Aorta (tissue), 5 donors: ENCODE measurements at places on chromosomes 3 and 15. TPM values are rescaled to one million over a fixed set of nuclear protein-coding genes. Genes with fewer than 3 reads are reported as not detected.

DNA sequence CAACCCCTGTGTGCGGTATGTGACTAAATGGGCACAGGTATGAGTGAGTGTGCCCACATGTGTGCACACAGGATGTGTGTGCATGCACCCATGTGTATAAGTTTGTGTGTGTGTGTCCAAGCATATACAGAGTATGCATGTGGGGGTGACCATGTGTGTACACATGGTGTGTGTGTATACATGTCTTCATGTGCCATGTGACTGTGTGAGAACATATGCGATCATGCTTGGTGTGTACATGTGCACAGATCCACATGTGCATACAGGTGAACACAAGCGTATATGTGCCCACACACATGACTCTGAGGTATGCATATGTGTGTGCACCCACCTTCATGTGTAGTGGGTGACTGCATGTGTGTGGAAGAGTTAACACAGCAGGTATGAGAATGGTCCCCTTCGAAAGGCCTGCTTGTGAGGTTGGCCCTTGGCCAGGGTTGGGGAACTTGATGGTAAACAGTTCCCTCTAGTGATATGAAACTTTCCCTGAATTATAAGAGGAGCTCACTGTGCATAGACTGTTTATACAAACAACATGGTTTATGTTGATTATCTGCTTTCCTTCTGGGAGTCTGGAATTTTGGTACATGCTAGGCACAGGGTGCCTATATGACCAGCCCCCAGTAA is 10.3 kb downstream of the PFKFB4 start:
- DNase-seq, result no peak
- H3K36me3 ChIP-seq, result no peaks in the 10 kb centered on the region
- H3K4me1 ChIP-seq, result no peaks in the 10 kb centered on the region
- H3K27me3 ChIP-seq, result no peaks in the 10 kb centered on the region

DNA sequence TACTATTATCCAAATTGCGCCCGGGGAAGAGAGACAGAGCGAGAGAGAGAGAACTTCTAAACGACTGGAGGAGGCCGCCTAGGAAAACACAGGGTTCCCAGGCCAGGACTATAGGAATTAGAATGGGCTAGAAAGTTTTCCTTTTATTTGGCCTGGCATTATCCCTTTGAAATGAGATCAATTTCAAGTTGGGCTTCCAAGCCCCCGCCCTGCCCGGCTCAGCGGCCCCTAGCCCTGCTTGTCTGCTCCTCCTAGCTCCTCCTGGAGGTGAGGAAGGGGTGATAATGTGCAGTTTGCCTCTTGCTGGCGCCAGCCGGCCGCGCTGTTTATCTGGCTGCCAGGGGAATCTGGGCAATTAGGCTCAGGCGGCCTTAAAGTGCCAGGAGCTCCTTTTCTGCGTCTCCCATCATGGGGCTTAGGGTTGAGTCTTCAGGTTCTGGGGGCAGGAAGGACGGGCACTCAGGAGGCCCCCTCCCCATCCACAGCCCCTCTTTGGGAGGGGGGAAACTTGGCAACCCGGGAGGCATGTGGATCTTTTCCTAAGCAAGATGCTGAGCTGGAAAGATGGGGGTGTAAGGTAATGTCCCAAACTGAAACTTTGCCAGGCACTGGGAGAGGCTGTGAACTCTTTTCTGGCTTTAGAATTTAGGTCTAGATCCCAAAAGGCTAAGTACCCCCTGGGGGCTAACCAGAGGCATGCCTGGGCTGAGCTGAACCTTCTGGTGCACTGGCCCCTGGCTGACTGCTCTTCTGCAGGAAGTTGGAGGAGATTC is 5.5 kb downstream of the SMAD6 start:
- H3K4me1 ChIP-seq, result no peaks in the 10 kb centered on the region
- H3K27ac ChIP-seq, result peak overlapping the region; percentile 56
- no peak overlapping the region for H3K4me3 ChIP-seq
- no peaks in the 10 kb centered on the region for H3K36me3 ChIP-seq
- no peaks in the 10 kb centered on the region for H3K27me3 ChIP-seq
- peak; percentile 70 for DNase-seq

GRCh38 chr3:184977796-184978195 is 165.8 kb downstream of the VPS8 start:
- H3K27me3 ChIP-seq, result no peaks in the 10 kb centered on the region
- H3K27ac ChIP-seq, result no peak overlapping the region
- H3K4me1 ChIP-seq, result no peaks in the 10 kb centered on the region
- H3K36me3 ChIP-seq, result peaks cover 5% of the 10 kb centered on the region
- H3K4me3 ChIP-seq, result no peak overlapping the region
- no peak for DNase-seq

DNA sequence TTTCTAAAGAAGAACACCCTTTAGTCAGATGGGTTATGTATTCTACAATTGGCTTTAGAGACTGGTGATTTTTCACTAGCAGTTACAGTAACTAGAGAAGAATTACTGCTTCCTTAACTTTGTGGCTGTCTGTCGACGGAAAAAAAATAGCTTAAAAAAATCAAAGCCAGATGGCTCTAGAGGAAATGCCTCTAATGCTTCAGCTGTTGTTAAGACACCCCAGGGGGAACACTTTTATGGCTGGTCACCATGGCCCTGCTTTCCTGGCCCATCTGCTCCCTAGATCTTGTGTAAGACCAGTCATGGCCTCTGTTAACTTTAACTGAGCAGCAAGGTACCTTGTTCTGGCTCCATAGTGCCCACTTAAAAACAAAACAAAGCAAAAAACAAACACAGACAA is 198.6 kb upstream of the PLSCR5 start:
- H3K27ac ChIP-seq, result no peak overlapping the region
- no peaks in the 10 kb centered on the region for H3K36me3 ChIP-seq
- no peak overlapping the region for H3K4me3 ChIP-seq

DNA sequence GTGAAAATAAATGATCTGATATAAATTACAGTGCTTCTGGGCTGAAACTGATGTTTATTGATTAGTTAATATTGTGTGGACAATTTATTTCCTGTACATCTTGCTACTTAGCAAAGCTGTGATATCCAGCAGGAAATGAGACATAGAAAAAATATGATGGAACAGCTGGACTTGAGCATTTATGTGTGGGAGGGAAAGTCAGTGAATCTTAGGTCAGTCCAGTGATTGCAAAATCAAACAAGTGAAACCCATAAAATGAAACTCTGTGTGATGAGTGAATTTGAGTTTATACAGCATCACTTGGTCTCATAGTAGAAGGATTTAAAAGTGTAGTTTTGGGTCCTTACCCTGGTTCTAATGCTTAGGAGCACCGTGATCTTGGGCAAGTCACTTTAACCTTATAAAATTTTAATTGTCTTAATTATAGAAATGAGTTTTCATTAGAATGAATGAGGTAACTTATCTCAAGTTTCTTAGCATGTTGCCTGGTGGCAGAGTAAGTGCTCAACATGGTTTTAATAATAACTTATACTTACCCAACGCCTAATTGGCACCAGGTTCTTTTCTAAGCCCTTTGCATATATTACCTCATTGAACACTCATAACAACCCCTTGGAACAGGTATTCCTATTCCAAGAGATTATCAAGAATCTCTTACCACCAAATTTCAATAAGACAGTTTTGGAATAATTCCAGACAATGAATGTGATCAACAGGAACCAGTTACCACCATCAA is 194.6 kb downstream of the ADAMTSL3 start:
- H3K4me1 ChIP-seq, result no peaks in the 10 kb centered on the region
- H3K27me3 ChIP-seq, result no peaks in the 10 kb centered on the region
- H3K27ac ChIP-seq, result peak overlapping the region; percentile 4
- H3K36me3 ChIP-seq, result no peaks in the 10 kb centered on the region

GRCh38 chr3:188274249-188274915 is 120.4 kb downstream of the LPP start:
- no peak overlapping the region for H3K4me3 ChIP-seq
- H3K4me1 ChIP-seq, result peaks cover 11% of the 10 kb centered on the region
- peak overlapping the region; percentile 48 for H3K27ac ChIP-seq
- no peak for DNase-seq
- no peaks in the 10 kb centered on the region for H3K27me3 ChIP-seq
- H3K36me3 ChIP-seq, result no peaks in the 10 kb centered on the region

GRCh38 chr3:104734627-104735026 is 632.1 kb upstream of the ALCAM start:
- H3K4me1 ChIP-seq, result no peaks in the 10 kb centered on the region
- H3K27me3 ChIP-seq, result no peaks in the 10 kb centered on the region
- no peak overlapping the region for H3K4me3 ChIP-seq
- DNase-seq, result no peak
- no peak overlapping the region for H3K27ac ChIP-seq

Gene MYRIP
- total RNA-seq, result 11.0 TPM

Gene DNAH1
- 10.3 TPM for total RNA-seq

Gene PLS1
- 1.0 TPM for total RNA-seq
